ENCODE measurements at places on chromosomes 2 and 18.
A peak's percentile ranks its signal among the peaks of the same experiment; 100 is the strongest.

- peak; percentile 39 for DNase-seq
These were observed 315.9 kb upstream of the ZEB2 start for GRCh38 chr2:144835634-144836350.

DNA sequence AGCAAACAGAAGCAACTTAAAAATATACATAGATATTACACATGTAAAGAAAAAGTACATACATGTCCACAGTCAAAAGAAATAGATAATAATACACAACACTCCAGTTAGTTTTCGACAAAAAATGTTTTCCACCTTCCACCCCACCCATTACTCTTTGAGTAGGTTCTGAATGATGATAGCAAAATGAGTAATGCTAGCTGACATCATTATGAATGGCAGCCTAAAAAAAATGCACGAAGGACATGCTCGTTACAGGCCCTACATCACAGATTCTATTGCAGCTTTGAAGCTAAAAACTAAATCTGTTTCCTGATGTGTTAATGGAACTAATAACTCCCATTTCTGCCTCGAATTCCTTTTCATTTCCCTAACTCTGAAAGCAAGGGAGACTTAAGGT lies 578.7 kb upstream of the NETO1 start:
- no peak for DNase-seq

- DNase-seq, result no peak
These were observed 102.1 kb downstream of the LRP2 start for GRCh38 chr2:169260246-169260645.

DNA sequence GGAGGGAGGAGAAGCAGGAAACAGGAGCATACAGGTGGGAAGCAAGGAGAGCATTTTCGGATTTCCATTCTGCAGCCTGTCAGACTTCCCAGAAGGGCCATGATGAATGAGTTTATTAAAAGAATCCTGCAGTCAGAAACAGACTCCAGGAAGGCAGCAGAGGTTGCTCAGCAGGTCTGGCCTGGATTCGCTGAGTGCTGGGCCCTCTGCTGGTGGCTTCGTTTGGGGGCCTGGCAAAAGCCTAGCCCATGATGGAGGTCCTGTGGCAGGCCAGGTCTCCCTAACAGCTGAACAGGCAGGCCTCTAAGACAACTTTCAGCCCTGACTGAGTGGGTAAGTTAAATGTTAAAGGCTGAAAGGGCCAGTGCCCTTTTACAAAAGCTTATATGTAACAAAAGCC lies 108.2 kb upstream of the CAPN13 start:
- no peak for DNase-seq

GRCh38 chr18:49189772-49190171 lies 239.0 kb upstream of the SMAD7 start:
- peak; percentile 44 for DNase-seq

DNA sequence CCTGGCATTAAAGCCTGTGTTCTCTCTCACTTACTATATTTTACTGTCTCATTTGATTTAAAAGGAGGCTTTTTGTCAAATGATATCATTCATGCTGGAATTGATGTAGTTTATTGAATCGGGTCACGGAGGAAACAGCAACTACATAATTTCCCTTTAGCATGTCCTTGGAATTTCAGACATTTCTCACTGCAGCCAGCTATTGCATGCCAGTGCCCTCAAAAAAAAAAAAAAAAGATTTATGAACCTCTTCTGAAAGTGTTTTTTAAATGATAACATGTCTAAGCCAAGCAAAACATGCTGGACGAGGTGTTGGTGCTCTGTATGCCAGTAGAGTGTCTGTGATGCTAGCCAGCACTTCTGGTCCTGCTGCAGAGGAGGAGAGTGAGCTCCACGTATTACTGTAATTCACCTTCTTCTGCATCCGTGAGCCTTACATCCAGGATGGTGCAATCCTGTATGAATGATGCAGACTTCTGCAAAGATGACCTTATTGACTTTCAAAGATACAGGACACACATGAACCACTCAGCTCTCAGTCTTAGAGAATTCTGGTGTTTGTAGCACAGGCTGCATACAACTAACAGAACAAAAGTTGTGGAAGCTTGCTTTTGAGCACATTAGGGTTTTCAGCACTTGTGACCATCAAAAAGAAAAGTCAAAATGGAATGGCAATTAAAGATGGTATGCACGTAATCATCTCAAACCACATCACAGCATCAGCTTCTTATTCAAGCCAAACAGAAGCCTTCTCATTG lies 31.1 kb downstream of the UGP2 start:
- no peak for DNase-seq

- DNase-seq, result no peak
These were observed 6.5 kb upstream of the ARID5A start for GRCh38 chr2:96530144-96530430.

DNA sequence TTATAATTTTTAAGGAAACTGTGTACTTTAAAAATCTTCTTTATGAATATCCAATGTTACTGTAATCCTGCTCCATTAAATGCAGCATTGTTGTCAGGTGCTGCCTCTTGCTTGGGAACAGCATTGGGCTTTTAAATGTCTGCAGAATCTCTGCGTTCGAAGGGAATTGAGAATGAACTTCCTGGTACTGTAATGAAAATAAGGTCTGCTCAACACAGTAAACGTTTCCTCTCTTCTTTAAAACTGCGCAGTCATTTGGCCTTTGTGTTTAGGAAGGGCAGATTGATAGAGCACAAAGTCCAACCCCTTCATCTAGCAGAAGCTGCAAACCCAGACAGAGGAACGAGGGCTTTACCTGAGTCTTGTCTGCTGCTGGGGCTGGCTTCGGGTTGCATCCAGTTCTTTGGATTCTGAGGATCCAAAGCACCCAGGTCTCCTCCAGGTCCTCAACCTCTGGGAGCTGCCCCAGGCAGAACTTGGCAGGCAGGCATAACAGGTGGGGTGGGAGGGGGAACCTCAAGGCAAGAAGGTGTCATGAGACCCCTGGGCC lies 104.5 kb downstream of the UGGT1 start:
- no peak for DNase-seq

DNA sequence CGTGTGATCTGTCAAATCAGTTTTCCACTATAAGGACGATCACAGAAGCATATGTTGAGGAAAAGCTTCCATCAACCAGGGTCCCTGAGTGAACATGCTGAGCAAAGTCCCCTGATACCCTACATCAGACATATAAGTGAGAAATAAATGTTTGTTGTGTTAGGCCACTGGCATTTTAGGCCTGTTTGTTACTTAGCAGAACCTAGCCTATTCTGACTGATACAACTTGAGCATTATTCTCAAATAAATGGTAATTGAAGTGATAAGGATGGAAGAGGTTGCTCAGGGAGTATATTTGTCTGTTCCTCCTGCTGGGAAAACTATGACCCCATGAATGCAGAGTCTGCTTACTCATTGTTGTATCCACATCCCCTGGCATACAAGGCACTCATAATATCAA lies 106.4 kb downstream of the LOXHD1 start:
- DNase-seq, result no peak

- peak; percentile 65 for DNase-seq
These were observed 6.3 kb downstream of the BOK start for GRCh38 chr2:241564596-241565410.

GRCh38 chr18:78099979-78100588 lies 850.4 kb downstream of the GALR1 start:
- no peak for DNase-seq

- peak; percentile 28 for DNase-seq
These were observed 253.6 kb downstream of the NBAS start for GRCh38 chr2:15307526-15307925.

DNA sequence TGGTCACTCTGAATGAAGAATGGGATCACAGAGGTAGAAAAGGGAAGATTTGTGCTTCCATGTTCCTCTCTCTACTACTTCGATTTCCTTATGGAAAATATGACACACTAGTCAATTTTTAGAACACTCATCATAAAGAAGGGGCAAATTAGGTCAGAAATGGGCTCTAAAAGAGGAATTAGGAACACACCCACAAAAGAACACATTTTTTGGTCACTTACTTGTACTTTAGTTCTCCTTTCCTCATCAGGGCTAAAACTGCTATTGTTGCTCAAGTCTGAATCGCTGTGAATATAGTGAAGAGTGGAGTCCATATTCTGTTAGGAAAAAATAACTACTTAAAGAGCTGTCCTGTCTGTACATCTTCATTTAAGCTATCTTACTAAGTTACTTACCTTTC lies 52.6 kb downstream of the PPP4R1 start:
- DNase-seq, result no peak

GRCh38 chr2:223901311-223901710 lies 43.8 kb downstream of the WDFY1 start:
- DNase-seq, result no peak

DNA sequence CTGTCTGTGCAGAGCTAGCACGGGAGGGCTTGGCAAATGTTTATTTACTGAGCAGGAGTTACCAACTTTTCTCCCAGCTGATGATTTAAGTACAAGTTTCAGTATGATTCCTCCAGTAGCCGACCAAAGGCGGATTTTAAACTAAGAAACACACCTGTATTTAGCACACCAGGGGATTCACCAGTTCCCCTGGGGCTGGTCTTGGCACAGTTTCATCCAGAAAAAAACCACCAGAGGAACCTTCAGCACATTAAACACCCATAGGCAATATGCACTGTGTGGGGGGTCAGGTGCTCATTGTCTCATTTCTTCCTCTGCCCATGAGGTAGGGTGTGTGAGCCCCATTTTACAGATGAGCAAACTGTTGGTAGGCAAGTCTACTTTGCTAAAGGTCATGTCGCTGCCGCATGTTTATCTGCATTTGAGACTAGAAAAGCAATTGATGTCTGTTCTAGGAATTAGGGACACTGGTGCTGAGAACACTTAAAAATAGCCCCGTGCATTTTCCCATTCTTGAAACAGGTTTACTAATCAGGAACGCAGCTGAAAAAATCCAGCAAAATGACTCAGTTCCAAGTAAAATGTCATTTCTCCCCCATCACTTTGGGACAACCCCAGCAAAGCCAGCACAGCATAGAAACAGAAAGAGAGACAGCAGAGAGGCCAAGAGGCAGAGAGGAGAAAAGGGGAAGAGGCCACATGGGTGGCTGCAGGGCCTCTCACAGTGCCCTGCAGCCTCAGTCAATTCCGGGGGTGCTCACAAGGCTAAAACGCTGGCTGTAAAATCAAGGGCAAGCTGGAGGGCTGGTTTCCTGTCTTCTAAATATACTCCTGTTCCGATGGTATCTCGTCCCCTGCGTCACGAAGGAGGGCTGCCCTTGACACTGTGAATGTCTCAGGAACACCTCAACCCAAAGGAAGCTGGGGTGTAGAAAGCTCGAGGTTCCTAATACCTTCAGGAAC lies 166.8 kb upstream of the ID2 start:
- DNase-seq, result no peak

- DNase-seq, result no peak
These were observed 2.8 kb upstream of the SULT6B1 start for GRCh38 chr2:37191253-37191652.

DNA sequence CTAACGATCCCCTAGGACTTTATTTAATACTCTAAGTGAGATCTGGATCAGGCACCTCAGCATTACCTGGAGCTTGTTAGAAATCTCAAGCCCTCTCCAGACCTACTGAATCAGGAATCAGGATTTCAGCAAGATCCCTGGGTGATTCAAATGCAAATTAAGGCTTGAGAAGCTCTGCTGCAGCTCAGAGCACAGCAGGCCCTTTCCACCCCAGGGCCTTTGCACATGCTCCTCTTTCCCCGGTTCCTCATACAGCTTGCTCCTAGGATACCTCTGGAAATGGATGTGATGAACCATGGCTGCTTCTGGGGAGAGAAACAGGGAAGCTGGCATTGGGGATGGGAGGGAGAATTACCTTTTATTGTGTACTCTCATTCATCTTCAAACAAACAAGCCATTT lies 40.3 kb upstream of the MGAT4A start:
- no peak for DNase-seq

GRCh38 chr18:60554967-60555366 lies 182.4 kb upstream of the MC4R start:
- no peak for DNase-seq

DNA sequence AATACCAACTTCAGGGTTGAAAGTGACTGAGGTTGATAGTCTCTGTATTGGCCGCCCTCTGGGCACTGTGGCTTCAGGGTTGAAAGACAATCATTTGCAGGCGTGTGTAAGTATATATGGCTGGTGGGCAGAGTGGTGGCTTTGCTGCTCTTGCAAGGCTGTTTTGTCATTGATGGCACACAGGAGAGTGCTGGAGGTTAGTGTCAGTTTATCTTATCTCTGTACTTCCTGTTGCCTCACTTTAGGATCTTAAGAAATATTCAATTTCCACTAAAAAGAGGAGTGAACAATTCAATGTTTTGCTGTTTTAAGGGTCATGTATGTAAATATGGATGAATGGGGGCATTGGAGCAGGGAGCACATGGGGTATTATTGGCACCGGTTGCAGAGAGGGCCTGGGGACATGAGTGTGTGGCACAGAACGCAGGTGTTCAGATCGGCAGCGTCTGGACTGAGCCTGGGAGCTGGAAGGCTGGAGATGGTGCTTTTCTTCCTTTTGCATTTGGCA lies 51.5 kb downstream of the NCK2 start:
- peak; percentile 60 for DNase-seq

- DNase-seq, result no peak
These were observed 110.9 kb downstream of the SS18 start for GRCh38 chr18:25979369-25980040.

DNA sequence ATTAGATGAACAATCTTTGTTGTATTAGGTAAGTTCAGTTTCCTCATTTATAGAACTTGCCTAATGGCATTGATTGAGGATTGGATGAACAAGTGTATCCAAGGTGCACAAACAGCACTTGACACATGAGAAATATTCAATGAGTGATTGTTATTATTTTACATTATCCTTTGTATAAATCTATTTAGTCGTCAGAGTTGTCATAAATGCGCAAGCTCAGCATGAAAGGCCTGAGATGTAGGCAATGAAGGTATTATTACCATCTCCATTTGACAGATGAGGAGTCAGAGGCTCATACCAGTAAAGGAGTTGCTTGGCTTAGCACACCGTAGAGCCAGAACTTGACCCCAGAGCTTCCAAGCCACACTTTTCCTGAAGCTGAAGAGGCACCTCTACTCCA lies 291.4 kb downstream of the C1D start:
- DNase-seq, result no peak

- DNase-seq, result no peak
These were observed 7.5 kb downstream of the LGALSL start for GRCh38 chr2:64461271-64462058.

GRCh38 chr2:47238638-47239037 lies 83.5 kb upstream of the STPG4 start:
- no peak for DNase-seq

GRCh38 chr18:37674570-37674969 lies 109.0 kb upstream of the CELF4 start:
- DNase-seq, result no peak

- no peak for DNase-seq
These were observed 138.2 kb upstream of the NFATC1 start for GRCh38 chr18:79257480-79257879.

DNA sequence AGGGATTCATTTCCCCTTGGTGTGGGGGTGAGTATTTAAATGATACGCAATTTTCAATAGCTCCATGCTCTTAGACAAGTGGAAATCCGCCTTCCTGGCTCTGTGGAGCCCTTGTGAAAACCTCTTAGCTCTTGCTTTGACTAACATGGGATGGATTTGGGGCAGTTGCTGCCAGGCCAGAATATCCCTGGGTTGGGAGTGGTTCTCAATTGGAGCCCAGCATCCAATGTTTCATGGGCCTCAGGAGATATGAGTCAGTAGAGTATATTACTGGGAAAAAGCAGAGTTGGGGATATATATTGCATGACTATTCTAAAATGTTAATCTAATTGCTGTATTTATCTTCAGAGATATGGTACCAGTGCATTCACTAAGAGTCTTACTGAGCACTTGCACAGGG lies 104.4 kb upstream of the IL1R2 start:
- DNase-seq, result no peak

Data from fibroblast of villous mesenchyme (primary cell).